ENCODE measurements at places on chromosomes 11 and 22. TPM values are rescaled to one million over a fixed set of nuclear protein-coding genes. Genes with fewer than 3 reads are reported as not detected.

The MYBPC3 gene
- 0.07 TPM for total RNA-seq

The POTEH gene
- not detected for total RNA-seq

The HIRA gene
- 24.7 TPM for total RNA-seq

The RPLP2 gene
- 2,420 TPM for total RNA-seq

The KIRREL3 gene
- 10.2 TPM for total RNA-seq

The OTOG gene
- not detected for total RNA-seq

The MIAT gene
- 0.29 TPM for total RNA-seq

The TRIM29 gene
- 11.1 TPM for total RNA-seq

The SAA4 gene
- not detected for total RNA-seq

The UQCR10 gene
- total RNA-seq = 122 TPM

The CATSPERZ gene
- 3.2 TPM for total RNA-seq

The NRGN gene
- 10.5 TPM for total RNA-seq

The C22orf15 gene
- total RNA-seq = not detected

The FOLR2 gene
- not detected for total RNA-seq

The RAB38 gene
- total RNA-seq = 0.83 TPM

The ENTHD1 gene
- total RNA-seq = not detected

The SMIM38 gene
- 0.05 TPM for total RNA-seq

The PKP3 gene
- total RNA-seq = 39.9 TPM

The CABP4 gene
- not detected for total RNA-seq

The MMP27 gene
- total RNA-seq = not detected
